ENCODE measurements at places on chromosomes 13 and 19. TPM values are rescaled to one million over a fixed set of nuclear protein-coding genes. Genes with fewer than 3 reads are reported as not detected.

- DNase-seq, result no peak
Measured at GRCh38 chr13:113121183-113121927, 1.2 kb upstream of the F10 start.

GRCh38 chr13:31369213-31369612 is 169.4 kb downstream of the B3GLCT start:
- DNase-seq, result no peak

DNA sequence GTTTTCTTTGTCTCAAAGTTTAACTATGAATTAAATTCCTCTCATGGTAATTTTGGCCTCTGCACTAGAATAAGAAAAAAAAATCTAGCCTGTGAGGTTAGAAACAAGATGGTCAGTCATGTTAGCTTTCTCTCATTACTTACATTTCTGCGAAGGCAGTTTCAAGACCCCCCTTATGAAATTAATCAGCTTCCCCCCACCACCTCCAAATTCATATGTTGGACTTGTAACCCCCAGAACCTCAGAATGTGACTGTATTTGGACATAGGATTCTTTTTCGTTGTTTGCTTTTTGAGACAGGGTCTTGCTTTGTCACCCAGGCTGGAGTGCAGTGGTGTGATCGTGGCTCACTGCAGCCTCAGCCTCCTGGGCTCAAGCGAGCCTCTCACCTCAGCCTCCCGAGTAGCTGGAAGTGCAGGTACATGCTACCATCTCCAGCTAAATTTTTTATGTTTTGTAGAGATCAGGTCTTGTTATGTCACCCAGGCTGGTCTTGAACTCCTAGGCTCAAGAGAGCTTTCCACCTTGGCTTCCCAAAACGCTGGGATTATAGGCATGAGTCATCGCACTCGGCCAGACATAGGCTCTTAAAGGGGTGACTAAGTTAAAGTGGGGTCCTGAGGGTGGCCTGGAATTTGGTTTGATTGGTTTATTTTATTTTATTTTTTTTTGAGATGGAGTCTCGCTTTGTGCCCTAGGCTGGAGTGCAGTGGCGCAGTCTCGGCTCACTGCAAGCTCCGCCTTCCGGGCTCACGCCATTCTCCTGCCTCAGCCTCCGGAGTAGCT is 1.4 kb downstream of the PLA2G4C start:
- DNase-seq, result no peak

GRCh38 chr13:41708713-41709112 is 251.4 kb downstream of the RGCC start:
- DNase-seq, result no peak

Gene ZNF304
- 20.1 TPM for polyA plus RNA-seq

Gene LGALS7B
- polyA plus RNA-seq, result not detected
